Epithelial cell of alveolus of lung (primary cell): ENCODE measurements at places on chromosomes 4 and X. TPM values are rescaled to one million over a fixed set of nuclear protein-coding genes. Genes with fewer than 3 reads are reported as not detected.

The BEX5 gene
- not detected in 2 replicates for total RNA-seq

The LRIT3 gene
- under 0.01 TPM in 1 of 2 replicates, not detected in the other for total RNA-seq

The HMGN5 gene
- total RNA-seq: 0.78 and 2.5 TPM in 2 replicates

The AFF2 gene
- total RNA-seq: 0.16 and 1.8 TPM in 2 replicates

The SLC26A1 gene
- total RNA-seq: not detected in 2 replicates

The CUL4B gene
- 57.4 and 74.0 TPM in 2 replicates for total RNA-seq

The GABRQ gene
- 0.26 TPM in 1 of 2 replicates, not detected in the other for total RNA-seq

The TMEM185A gene
- total RNA-seq: 10.3 and 21.6 TPM in 2 replicates

The IL2 gene
- not detected in 2 replicates for total RNA-seq
